ENCODE measurements at places on chromosomes 2 and 18.
A peak's percentile ranks its signal among the peaks of the same experiment; 100 is the strongest.

- DNase-seq, result no peak
Observed at GRCh38 chr2:70697603-70698383, 70.2 kb downstream of the ADD2 start.

DNA sequence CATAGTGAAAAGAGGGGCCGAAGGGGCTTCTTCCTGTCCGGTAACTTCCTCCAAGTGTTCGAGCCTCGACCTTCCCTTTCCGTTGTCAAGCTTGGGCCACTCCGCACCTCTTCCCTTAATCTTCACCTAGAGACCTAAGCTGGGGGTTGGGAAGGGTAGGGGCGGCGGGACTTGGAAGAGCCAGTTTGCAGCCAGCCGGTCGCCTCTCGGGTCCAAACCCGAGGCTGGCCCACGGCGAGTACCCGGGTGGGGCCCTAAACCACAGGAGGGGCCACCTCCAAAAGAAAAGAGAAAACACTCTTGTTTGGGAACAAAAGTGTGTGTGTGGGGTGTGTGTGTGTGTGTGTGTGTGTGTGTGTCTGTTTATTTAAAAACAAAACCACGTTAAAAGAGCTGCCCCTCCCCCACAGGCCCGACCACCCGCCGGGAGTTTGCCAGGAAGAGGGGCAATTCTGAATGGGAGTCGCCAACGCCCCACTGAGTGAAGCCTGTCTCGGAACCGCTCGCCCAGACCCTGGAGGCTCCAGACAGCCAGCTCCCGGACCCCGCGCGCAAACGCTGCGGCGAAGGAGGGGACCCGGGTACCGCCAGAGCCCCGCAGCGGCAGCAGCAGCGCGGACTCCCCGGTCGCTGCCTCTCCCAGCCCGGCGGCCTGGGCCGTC is 488 bp upstream of the RHOB start:
- DNase-seq, result peak; percentile 34

DNA sequence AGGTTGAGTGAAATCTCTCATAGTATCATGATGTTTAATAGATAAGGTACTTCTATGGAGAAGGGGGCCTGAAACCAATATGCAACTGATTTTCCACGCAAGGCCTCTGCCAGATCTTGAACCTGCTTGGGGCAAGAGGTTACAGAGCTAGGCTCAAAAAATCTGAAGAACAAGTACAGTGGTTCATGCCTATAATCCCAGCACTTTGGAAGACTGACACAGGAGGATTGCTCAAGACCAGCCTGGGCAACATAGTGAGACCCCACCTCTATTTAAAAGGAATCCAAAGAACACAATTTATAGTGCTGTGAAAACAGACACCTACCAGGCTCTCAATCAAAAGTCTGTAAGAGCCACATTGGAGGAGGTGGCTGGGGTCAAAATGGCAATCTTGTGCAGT is 28.6 kb downstream of the HADHA start:
- DNase-seq, result no peak

DNA sequence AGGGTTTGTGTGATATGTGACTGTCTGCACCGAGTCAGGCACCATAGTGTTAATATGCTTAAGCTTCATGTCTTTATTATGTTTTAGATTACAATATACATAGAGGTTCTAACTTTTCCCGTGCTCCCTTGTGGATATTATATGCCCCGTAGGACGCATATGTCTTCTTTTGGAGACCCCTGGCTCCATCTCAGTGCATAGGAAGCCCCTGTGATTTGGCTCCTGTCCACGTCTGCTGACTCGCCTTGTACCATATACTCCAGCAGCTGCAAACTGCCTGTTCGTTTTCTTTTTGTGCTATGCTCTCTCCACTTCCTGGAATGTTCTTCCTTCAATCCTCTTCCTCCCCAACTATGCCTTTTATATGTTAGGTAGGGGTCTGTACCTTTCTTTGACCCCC is 110.9 kb downstream of the PTRHD1 start:
- peak; percentile 14 for DNase-seq

DNA sequence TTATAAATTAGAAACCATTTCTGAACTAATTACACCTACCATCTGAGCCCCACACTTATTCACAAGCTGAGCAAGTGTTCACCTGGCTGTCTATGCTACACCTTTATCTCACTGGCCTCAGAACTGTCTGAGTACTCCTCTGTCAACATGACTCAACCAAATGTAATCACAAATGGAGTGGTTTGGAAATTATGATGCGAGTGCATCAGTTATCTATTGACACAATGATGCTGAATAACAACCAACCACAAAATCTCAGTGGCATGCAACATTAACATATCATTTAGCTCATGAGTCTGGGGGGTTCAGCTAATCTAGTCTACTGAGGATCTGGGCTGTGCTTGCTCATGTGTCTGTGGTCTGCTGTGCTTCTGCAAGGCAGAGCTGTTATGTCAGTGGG is 184.2 kb upstream of the NXPH2 start:
- no peak for DNase-seq

DNA sequence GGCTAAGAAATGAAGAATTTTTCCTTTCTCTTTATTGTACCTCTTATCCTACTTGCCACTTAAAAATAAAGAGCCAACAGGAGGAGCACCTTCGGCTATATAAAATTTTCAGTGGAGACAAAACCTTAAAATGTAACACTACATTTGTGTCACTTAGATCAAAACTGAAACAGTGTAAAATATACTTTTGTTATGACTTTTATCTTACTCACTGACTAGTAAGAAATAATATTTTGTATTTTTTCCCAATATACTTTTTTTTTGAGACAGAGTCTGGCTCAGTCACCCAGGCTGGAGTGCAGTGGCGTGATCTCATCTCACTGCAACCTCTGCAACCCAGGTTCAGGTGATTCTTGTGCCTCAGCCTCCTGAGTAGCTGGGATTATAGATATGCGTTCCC is 28.3 kb downstream of the KCNJ13 start:
- no peak for DNase-seq

DNA sequence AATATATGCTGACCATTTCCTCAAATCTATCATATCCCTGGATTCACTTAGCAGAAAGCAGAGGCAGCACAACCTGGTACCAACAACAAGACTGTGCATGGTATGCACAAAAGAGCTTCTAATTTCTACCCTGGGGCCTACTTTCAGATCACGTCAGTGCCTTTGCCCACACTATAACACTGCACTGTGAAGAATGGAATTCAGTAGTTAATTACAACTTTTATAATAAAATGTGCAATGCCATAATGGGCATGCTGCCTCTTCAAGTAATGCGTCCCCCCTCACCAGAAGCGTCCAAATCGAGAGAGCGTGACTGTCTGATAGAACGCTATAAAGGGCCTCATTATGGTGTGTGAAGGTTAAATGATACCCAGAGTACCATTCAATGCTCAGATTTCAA is 328.1 kb upstream of the PKDCC start:
- no peak for DNase-seq

DNA sequence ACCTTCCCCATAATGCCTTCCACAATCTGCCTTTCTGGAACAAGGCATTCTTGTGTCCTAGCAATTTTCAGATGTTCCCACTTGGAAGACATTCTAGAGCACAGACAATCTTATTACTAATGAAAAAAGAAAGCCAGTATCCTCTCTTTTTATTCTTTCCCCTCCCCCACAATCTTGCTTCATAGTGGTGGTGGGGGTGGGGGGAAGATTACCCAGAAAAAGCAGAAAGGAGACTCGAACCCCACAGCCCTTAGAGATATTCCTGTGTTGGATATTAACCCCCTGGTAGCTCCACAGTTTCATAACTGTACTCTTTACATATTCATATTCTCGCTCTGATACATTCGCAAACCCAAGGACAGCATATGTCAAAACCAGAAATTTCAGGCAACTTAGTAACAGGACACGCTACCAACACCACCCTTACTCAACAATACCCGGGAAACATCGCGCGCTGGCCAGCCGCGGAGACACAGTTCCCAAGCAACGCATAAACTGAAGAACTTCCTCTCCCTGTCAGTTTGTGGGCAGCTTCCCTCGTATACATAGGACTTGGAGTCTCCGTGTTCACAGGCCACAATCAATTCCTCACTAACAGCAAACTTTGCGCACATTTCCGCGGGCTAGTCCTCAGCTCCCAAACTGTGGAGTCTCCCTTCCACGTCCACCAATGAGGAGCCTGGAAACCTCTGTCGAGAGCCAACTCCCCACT is 793 bp downstream of the NR4A2 start:
- DNase-seq, result no peak

GRCh38 chr18:57943723-57944122 is 100.3 kb upstream of the NEDD4L start:
- no peak for DNase-seq

DNA sequence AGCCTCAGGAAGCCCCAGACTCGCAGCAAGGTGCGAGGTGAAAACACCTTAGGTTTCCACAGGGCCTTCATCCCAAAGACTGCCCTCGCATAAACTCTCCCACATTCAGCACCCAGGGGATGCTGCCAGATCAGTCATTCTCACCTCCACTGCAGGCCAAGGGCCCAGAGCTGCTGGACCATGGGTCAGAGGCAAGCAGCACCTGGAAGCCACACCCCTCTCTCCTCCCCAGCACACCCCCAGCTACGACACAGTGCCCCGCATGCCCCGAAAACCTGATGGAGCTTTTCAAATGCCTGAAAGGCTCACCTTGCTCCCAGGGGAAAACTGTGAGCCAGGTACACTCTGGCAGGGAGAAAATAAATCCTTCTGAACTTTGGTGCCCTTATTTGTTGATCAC is 31.9 kb upstream of the LDLRAD4 start:
- no peak for DNase-seq

GRCh38 chr2:13901526-13901925 is 731.0 kb upstream of the LRATD1 start:
- DNase-seq, result no peak

DNA sequence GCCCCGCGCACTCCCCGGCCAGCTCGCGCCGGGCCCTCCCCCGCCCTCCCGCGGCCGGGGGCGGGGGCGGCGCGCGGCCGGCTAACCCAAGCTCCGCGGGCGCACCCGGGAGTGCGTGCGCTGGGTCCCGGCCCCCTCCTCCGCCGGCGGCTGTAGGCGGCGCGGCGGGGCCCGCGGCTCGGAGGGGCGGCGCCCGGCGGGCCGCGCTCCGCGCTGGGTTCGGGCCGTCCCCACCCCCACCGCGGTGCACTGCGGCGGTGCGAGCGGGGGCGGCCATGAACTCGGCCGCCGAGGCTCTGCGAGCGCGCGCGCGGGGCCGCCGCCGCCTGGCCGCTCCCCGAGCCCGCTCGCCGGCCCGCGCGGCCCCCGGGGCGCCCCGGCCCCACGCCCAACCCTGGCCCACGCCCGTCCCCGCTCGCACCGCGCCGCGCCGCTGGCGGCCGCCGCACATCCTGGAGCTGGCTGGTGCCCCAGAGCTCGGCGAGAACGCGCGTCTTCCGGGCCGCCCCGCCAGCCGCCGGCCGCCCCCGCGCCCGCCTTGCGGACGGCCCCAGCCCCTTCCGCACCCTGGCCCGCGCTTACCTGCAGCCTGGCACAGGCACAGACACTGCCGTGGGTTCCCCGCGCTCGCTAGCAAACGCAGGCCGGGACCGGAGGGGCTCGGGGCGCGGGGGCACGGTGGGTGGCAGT is at the start of gene ZBTB14:
Gene ZBTB14 (minus strand): TSS at position 496 of the 690 bp plus-strand sequence. CDS start 2,480 bp downstream, outside the sequence.
- DNase-seq, result peak; percentile 56

DNA sequence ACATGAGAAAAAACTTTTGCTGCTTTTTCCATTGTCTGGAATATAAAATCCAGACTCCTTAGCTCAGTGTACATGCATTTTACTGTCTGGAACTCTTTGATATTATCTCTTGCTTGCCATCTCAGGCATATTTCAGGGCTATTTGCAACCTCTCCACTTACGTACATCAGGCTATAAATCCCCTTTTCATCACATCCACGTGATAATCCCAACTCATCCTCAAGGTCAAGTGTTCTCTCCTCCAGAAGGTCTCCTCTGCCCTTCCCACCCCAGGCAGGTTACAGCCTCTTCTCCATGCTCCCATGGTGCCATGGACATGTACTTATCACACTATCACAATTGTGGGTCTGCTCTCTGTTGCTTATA is 202.5 kb upstream of the RBMS1 start:
- DNase-seq, result no peak

DNA sequence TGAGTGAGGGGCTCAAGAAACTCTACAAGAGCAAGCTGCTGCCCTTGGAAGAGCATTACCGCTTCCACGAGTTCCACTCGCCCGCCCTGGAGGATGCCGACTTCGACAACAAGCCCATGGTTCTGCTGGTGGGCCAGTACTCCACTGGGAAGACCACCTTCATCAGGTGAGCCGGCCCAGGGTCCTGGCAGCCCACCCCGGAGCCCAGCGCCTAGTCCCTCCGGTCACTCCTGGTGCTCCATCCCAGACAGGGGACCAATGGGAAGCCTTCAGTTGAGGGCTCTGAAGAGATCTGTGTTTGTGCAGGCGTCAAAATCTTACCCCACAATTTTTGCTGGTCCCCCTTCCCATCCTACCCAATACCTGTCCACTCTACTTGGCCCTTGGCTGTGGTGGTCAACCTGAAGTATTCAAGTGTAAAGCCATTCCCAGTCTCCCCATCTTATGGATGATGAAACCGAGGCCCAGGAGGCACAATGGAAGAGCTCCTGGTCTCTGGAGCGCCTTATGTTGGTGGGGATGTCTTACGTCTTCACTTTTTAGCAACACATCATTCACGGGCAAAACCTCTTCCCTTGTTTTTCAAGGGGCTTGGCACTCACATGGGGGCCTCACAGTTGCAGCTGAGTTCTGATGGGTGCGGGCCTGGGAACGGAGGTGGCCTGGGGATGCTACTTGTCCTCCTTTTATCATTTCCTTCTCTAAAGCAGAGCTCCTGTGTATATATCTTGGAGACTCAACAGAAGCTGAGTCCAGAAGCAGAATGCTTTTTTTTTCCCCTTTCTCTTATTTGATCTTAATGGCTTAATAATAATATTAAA is 941 bp downstream of the EHD3 start:
- no peak for DNase-seq

DNA sequence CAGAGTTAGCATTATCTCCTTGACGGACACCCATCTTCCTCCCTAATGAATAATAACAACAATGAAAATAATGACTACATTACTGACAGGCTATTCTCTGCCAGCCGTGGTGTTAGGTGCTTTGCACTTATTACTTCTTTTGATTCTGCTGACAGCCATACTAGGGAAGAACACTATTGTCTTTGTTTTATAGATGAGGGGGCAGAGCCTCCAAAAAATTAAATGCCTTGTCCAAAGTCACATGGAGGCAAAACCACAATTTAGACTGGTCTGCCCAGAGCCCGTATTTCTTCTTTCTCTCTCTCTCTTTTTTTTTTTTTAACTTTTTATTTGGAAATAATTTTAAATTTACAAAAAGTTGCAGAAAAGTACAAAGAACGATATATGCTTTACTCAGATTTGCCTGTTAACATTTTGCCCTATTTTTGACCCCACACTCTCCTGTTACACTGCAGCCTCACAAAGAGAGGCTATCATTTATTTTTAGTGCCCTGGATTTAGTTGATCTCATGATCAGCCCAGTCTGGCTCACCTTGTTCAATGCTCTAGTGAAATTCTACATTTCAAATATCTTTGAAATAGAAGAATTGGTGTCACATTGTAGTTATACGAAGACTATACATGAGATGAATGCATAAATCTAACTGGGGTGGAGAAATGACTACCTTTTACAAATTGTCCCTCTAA is 369.4 kb downstream of the LRRTM1 start:
- no peak for DNase-seq

DNA sequence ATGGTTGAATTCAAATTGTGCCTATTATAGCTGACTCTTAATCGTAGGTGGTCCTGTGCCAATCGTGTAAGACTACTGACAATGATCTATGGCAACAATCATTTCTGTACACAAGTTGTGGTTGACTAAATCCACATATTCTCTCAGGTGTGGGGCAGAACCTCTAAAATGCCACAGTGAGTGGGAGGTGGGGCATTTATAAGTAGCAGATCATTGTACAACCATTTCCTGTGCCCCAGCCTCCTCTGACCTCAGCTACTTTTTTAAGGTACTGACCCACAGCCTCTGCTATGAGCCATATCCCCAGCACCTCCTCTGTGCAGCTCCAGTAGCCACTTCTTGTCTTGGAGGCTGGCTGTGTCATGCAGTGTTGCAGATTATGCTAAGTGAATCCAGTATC is 48.6 kb upstream of the RAPH1 start:
- DNase-seq, result no peak
